ENCODE measurements at places on chromosomes 13 and 19. TPM values are rescaled to one million over a fixed set of nuclear protein-coding genes. Genes with fewer than 3 reads are reported as not detected.

CD177 gene
- 0.13 TPM for total RNA-seq

CCL25 gene
- not detected for total RNA-seq

SPRY2 gene
- total RNA-seq, result 41.9 TPM

CEACAM8 gene
- total RNA-seq, result not detected

TLE6 gene
- total RNA-seq, result 0.20 TPM

MAP4K1 gene
- total RNA-seq, result not detected

GPC5 gene
- total RNA-seq, result 0.05 TPM

SOHLH2 gene
- total RNA-seq, result 0.13 TPM

KASH5 gene
- total RNA-seq, result not detected

PPP1R13L gene
- total RNA-seq, result 20.8 TPM

CDADC1 gene
- 3.4 TPM for total RNA-seq

TPP2 gene
- 49.8 TPM for total RNA-seq

PALM gene
- 6.9 TPM for total RNA-seq

ACER1 gene
- not detected for total RNA-seq

GJA3 gene
- total RNA-seq, result not detected

EMC10 gene
- total RNA-seq, result 90.0 TPM

BCL3 gene
- total RNA-seq, result 27.9 TPM

FGF22 gene
- total RNA-seq, result not detected

SLC17A7 gene
- 0.05 TPM for total RNA-seq

ZNF583 gene
- total RNA-seq, result 2.6 TPM

INSR gene
- 4.1 TPM for total RNA-seq

PSG7 gene
- 0.64 TPM for total RNA-seq

ZNF536 gene
- total RNA-seq, result not detected

ZNF345 gene
- 3.7 TPM for total RNA-seq

SHC2 gene
- total RNA-seq, result 4.3 TPM

SYCN gene
- total RNA-seq, result not detected

SHISA7 gene
- total RNA-seq, result not detected

MBD3L4 gene
- total RNA-seq, result not detected

IGFL3 gene
- not detected for total RNA-seq

CD70 gene
- total RNA-seq, result 0.33 TPM

DZIP1 gene
- total RNA-seq, result 3.9 TPM

OR10H1 gene
- not detected for total RNA-seq

CATSPERD gene
- total RNA-seq, result not detected

MTUS2 gene
- not detected for total RNA-seq

KIR3DL2 gene
- total RNA-seq, result not detected

LYPD3 gene
- 0.10 TPM for total RNA-seq

LRCH1 gene
- total RNA-seq, result 10.8 TPM

ATP12A gene
- not detected for total RNA-seq

Measured in mammary microvascular endothelial cell (primary cell).